ENCODE measurements at places on chromosomes 7 and 10.

DNA sequence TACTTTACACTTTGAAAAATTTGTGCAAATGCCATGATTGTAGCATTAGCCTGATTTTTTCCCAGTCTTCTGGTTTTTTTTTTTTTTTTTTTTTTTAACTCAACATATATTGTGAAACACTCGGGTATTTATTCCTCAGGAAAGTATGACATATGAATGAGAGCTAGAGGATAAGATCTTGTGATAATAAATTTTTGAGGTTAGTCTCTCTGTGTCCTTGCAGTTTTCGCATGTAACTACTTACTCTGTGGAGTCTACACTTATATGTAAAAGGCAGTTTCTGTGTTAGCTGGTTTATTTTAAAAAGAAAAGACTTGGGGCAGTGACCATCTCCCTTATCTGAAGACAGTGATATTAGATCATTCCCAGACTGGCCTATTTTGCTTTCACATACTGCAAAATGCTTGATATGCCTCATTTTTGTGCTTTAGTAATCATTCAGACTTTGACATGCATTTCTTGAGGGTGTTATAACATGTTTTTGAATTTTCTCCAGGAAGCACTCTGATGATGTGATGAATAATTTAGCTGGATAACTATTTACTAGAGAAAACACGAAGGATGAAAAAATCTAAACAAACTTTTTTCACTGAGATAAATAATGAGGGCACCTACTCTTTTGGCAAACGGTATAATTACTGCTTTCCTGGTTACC lies 371.0 kb downstream of the NRG3 start:
- DNase-seq, result no peak

DNA sequence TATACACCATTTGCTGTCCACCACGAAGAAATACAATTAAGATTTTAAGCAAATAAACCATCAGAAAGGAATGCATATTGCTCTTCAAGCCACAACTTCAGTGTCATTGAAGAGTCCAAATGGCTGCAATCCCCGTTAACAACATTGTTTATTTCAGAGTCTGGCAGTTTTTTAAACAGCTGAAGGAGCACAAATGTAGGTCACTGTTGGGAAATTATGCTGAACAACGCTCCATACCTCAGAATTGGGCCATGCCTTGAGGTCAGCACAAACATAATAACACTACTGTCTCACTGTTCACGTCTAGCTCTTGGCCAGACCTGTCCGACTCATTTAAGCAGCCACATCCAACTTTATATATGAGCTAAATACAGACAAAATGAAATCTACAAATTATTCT lies 453.9 kb upstream of the GHITM start:
- no peak for DNase-seq

DNA sequence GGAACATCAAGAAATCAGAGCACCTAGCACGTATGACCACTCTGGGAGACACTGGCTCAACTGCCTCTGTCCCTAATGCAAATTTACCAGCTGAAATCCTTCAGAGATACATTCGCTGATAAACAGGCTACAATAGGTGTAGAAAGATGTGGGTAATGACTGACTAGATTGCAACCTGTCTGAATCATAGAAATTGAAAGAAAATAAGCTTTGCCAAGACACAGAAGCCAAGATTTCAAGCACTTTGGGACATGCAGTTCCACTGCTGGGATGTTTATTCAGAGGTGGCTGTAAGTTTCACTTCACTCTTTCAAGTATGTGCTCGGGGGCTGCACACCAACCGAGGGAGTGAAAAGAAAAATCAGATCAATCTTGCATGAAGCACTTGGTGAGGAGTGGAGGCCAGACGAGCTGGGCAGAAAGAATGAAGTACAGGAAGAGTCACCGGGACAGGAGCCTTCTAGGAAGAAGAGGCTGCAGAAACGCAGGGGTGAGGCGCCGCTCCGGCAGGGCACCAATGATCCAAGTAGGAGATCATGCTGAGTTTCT lies 276.7 kb downstream of the PARD3 start:
- DNase-seq, result no peak

GRCh38 chr10:90462749-90463470 lies 394.9 kb downstream of the HTR7 start:
- no peak for DNase-seq

DNA sequence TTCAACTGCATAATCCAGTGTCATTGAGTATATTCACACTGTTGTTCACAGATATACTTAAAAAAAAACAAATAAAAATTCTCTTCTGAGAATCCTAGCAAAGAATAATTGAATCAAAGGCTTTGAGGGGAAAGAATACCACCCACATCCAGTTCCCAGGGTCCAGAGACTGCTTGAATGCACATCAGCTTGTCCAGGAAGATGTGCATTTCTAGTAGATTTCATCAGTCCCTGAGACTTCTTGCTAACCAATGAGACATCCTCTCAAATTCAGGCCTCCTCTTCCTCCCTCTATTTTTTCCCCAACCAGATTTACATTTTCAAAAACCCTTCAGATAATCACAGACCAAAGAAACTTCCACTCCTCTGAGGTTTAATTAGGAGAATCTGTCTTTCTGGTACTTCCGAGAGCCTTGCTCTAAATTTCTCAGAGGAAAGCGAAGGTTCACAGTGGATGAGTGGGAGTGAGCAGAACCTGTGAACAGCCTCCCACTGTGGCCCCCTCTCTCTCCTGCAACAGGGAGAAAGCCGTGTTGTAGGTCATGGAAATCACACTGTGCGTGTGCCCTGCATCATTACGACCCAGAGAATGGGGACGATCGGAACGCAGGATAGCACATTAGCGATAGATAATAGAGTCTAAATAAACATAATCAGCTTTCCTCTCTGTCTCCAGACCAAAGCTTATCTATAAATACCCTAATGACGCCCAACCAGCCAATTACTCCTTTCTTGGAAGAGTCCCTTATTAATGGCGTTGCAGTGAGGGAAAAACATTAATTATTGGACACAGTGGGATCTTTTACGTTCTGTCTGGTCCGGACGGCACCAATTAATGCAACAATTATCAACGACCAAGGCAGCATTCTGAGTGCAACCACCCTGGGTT lies 212.5 kb downstream of the EMX2 start:
- no peak for DNase-seq

- no peak for DNase-seq
Measured at GRCh38 chr10:103367379-103367781, 396 bp upstream of the TAF5 start.

- DNase-seq, result peak; percentile 61
Measured at GRCh38 chr7:99143853-99144672, at the start of gene SMURF1. Gene SMURF1 (minus strand): TSS chr7:99144108. CDS start chr7:99143780, 328 bp downstream.

- no peak for DNase-seq
Measured at GRCh38 chr10:76686201-76686600, 951.4 kb downstream of the KCNMA1 start.

GRCh38 chr7:141073641-141074161 lies at the start of gene TMEM178B:
Gene TMEM178B (plus strand): TSS chr7:141074064.
- DNase-seq, result peak; percentile 37

DNA sequence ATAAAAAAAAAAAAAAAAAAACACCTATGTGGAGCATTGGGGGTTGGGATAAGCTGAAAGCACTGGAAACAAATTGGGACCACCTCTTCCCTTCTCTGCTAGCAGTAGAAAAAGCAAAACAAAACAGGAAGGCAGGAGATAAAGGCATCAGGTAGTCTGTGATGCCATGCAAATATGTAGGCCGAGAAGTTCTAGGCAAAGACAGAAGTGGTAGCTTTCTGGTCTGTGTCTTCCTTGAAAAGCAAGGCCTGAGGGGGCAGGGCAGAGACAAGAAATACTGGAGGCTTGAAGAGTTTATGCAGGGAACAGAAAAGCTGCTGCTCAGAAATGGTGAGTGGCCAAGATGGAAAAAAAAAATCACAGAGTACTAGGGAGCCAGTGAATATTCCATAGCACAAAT lies 111.1 kb downstream of the ELMO1 start:
- DNase-seq, result no peak

GRCh38 chr7:43754596-43754995 lies 3.9 kb upstream of the BLVRA start:
- DNase-seq, result no peak

GRCh38 chr7:113367041-113367586 lies 248.8 kb upstream of the SMIM30 start:
- DNase-seq, result no peak

DNA sequence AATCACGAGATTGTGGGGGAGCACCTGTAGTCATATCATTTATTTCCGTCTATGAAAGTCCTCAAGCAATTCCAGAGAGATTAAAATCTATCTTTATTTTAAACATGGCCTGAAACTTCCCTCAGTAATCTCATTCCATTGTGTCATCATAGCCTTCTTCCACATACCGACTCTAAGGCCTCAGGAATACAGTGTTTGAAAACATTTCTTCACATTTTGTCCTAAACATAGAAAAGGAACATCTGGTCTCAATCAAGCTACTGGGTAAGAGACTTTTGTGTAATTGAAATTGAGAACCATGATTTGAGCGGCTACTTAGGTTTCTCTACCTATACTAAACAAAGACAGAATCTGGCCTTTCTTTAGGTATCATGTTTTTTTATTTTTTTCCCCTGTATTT lies 78.0 kb upstream of the ELMO1 start:
- DNase-seq, result no peak

GRCh38 chr7:140719721-140720120 lies 23.2 kb downstream of the NDUFB2 start:
- DNase-seq, result no peak

DNA sequence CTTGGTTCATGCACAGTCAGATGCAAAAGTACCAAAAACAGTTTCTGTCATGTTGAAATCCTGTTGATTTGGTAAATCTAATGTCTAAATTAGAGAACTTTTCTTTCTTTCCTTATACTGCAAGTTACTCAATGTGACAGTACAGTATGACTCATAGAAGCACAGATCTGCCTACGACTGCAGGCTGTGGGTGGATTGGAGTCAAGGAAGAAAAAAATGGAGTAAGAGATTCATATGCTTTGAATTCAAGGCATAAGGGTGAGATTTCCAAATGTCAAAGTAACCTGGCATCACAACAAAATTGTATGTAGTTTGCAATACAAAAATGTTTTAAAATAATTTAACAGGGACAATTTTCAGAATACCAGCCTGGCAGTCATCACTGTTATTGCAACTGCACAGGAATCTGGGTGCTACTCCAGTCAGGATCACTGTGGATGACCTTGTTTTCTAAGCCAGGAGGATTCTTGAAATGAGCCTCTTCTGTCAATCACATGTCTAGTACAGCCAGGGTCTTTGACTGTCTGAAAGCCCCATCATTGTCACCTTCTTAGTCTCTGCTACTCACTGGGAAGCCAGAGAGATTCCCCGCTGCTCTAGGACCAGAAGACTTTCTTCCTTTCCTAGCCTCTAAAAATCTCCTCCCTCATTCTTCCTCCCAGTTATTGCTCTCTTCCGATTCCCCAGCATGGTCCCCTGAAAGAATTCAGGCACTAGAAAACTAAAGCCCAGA lies 83.6 kb downstream of the CD36 start:
- peak; percentile 24 for DNase-seq

DNA sequence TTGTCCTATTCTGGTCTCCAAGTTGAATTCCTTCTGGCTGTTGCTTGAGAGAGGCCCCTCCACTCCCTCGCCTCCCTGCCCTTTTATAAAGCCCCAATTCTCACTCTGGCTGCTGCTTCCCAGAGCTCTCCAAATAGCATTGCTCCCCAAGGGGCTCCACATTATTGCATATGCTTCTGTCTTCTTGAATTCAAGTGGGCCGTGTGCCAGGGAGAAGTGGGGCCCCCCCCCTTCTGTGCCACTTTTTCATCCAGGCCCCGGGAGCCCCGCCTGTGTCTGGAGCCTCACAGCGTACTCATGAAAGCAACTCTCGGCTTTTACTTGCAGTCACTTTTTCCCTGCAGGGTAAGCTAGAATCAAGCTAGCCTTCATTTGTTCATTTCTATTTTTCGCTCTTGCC lies 265.1 kb downstream of the CCSER2 start:
- no peak for DNase-seq

- no peak for DNase-seq
Measured at GRCh38 chr7:20219446-20220292, 2.5 kb upstream of the MACC1 start.

- DNase-seq, result no peak
Measured at GRCh38 chr10:117262291-117262902, 21.5 kb downstream of the SLC18A2 start.

GRCh38 chr7:18958627-18959026 lies 158.8 kb downstream of the TWIST1 start:
- no peak for DNase-seq

DNA sequence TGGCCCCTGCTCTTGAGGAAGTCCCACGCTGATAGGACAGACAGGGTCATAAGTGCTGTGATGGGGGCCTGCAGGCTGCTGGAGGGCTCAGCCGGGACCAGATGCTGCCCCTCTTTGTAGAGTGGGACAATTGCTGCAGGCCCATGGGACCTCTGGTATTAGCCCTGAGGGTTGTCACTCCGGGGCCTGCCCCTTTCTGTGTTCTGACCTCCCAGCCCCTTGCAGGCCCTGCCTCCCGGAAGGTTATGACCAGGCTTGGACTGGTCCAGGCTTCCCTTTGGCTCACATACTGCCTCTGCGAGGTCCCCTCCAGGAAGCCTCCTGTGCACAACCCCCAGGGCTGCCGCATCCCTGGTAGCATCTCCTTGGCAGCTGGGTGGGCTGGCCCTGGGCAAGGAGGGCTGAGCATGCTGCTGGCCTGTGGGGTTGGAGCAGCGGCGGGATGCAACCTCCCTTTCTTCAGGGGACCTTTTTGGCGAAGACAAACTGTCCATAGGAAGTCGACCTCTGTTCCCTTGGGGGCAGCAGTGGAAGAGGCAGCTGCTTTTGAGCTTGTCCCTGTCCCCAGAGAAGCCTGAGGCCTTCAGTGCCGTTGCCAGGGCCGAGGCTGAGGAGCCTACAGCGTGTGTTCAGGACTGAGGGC lies 8.8 kb downstream of the LIMK1 start:
- DNase-seq, result no peak

DNA sequence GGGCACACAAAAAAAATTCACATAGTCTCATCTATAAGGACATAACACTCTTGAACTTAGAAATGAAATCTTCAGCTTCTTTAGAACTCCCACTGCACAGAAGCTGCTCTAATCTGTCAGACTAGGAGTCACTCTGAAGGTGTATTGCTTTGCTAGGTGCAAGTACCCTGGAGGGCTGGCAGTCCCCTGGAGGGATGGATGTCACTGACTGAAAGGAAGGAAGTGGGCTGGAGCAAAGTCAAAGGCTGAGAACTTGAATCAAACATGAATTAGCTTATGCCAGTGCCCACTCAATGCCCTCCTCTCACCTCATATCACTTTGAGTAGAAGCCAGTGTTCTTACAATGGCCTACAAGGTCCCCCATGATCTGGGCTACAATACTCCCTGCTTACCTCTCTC lies 140.3 kb upstream of the ANKRD1 start:
- no peak for DNase-seq

DNA sequence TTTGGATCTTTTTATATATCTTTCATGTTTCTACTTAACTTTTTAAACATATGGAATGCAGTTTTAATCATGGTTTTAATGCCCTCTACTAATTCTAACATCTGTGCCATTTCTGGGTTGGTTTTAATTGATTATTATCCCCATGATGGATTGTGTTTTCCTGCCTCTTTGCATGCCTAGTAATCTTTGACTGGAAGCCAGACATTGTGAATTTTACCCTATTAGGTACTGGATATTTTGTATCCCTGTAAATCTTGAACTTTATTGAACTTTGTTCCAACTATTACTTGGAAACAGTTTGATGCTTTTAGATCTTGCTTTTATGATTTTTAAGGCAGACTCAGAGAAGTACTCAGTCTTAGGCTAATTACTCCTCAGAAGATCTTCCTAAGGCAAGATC lies 16.0 kb upstream of the RBM20 start:
- no peak for DNase-seq

- no peak for DNase-seq
Measured at GRCh38 chr7:74026406-74026902, 1.5 kb upstream of the ELN start.

GRCh38 chr7:99393355-99394187 lies 14.8 kb downstream of the PDAP1 start:
- DNase-seq, result peak; percentile 99
